ENCODE measurements at places on chromosomes 4 and X.

GRCh38 chr4:155419266-155419665, 42.5 kb upstream of the MAP9 start:
- no peak for DNase-seq

DNA sequence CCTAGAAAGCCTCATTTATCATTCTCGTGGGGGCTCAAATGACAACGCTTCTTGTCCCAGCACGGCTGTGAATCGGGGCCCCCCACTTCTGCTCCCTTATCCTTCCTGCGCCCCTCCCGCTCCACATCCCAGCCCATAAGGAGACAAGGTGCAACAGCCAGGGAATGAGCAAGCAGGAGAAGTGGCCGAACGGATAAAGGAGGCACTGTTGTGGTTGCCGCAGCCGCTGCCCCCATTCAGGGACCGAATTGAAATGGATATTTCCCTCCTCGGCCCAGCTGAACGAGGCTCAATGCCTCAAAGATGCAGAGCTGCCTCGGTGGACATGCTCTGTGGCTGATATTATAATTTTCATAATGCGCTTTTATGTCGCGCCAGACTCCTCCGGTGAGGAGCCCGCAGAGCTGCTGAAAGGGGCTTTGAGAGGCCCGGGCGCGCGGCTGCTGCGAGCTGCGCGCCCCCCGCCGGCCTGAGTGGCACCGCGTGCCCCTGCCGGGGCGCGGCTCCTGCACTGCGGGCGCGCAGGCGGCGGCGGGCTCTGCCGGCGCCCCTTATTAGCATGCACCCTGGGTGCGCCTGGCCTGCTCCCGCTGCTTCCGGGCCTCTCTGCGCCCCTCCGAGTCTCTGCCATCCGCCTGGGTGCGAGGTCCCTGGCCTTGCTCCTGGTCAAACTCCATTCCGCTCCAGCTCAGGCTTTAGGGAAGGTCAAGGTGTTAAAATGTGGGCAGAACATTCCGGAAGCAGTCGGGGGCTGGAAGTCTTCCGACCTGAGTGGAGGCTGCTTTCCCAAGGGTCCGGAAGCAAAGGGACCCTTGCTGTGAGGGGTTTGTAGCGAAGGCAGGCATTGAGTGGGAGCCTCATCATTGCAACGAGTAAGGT, 68.2 kb upstream of the TMEM33 start:
- DNase-seq = no peak

DNA sequence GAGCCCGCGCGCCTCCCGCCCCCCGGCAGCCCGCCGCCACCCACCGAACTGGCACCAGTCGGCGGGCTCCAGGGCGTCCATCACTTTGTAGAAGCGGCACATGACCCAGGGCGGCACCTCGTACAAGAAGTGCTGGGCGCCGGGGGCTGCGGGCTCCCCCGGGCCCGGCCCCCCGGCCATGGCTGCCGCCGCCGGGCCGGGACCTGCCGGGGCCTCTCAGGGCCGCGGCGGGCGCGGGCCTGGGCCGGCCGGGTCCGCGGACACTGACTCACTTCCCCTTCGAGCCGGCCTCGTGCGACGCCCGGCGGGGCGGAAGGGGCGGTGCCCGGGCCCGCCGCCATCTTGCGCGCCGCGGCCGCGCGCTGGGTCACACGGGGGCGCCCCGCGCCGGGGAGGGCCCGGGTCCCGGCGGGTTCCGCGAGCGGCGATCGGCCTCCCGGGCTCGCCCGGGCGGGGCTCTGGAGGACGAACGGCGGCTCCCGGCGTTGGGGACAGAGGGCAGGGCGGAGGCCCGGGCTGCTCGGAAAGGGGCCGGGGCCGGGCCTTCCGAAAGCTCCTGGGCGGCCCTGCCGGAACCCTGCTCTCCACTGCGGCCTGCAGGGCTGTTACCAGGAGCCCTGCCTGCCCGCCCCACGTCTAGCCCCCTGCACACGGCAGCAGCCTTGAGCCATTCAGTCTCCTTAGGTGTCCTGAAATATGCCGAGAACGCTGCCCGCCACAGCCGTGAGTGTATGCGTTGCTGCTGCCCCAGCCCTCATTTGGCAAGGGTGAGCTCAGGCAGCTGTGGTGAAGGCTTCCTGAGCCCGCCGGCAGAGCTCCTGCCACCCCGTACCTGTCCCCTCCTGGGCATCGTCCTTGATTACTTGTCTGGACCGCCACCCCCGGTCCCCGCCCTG, at the start of gene IRAK1:
Gene IRAK1 (minus strand): TSS at position 270 of the 896 bp plus-strand sequence. CDS start 90 bp downstream, at position 180.
- DNase-seq = peak; percentile 4

- DNase-seq = no peak
Observed at GRCh38 chr4:153295131-153295755, 49.2 kb upstream of the MND1 start.

DNA sequence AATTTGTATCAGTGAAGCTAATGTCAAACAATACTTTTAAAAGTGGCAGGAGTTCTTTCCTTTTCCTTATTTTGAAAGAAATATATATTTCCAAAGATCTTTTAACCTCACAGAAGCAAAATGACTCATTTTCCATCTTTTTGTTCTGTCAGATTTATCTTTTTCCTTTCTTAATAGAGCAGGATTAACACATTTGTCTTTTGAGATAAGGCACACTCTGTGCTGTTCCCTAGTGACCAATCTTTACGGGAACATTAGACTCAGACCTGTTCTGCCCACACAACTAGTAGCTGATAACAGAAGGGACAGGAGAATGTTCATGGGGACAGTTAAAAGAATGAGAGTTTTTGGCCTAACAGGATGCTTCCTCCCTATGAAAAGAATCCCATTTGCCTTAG, 381.2 kb downstream of the STPG2 start:
- DNase-seq = no peak

- no peak for DNase-seq
Observed at GRCh38 chrX:101408532-101408841, 465 bp downstream of the HNRNPH2 start.

DNA sequence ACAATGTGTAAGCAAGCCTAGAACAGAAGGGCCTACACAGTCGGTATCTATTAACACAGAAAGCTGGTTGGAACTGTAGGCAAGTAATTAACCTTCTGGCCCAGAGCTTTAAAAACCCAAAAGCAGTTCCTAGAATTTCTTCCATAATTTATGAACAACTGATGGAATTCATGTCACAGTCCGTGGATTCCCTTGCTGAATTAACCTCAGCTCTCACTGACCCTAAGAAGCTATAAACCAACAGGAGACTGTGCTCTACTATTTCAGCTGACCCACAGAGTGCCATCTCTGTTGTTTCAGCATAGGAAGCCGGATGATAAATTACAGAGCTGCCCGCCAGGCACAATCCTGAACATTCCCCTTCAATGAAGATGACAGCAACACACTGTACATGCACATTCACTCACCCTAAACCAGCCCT, 157.3 kb downstream of the PRDM5 start:
- DNase-seq = no peak

All from stimulated activated CD8-positive, alpha-beta memory T cell treated with anti-CD3 and anti-CD28 coated beads, Interleukin-15, amount 100 ng/mL, for 1 hour (primary cell).